ENCODE measurements at places on chromosomes 16 and 17.

GRCh38 chr16:4920826-4921225 lies 16.1 kb downstream of the PPL start:
- DNase-seq: no peak

- no peak for DNase-seq
Observed at GRCh38 chr17:39782481-39782880, 44.7 kb downstream of the GRB7 start.

- DNase-seq: no peak
Observed at GRCh38 chr17:17018612-17019429, 23.4 kb upstream of the MPRIP start.

DNA sequence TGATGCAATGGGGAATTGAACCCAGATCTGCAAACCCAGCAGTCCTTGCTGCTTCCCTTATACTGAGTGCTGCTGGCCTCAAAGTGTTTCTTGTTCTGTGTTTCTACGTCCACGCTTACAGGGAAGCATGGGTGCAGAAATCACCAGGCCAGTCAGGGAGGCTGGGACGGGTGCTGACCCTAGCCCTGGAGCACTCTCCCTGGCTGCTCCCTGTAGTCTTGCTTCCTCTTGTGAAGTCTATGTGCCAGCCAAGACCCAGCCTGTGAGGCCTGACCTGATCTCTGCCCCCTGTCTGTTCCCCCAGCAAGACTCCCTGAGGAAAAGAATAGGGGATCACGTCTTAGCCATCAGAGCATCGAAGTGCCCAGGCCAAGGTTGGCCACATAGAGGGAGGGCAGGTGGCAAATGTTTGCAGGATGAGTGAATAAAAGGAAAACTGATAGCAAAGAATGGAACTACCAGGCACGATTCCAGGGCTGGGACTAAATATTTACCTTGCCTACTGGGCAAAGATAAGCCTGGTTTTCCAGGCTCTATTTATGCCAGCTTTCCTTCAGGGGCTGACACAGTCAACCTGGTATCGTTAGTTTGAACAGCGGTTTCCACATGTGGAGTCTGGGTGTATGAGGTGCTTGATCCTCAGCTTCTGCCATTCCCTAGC lies 41.2 kb upstream of the RHOT1 start:
- DNase-seq: no peak

GRCh38 chr16:72938795-72939164 lies 109.1 kb downstream of the ZFHX3 start:
- DNase-seq: no peak

DNA sequence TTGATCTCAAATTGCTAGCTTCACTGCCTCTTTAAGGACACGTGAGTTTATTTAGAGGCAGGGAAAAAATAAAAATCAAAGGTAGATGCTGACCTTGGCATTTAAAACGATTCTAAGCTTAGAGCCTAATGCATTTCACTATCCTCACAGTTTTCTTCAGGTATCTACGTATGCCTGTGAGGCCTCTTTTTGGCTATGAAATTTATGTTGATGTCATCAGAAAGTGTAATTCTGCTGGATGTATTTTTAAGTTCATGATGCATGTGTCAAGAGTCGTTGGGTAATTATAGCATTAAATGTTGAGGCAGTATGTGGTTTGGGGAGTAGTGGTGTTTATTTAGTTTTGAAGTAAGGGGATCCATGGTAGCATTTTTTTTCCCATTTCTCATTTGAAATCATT lies 4.2 kb upstream of the KRTAP3-2 start:
- no peak for DNase-seq

GRCh38 chr16:11224096-11224893 lies 31.7 kb downstream of the SOCS1 start:
- DNase-seq: no peak

DNA sequence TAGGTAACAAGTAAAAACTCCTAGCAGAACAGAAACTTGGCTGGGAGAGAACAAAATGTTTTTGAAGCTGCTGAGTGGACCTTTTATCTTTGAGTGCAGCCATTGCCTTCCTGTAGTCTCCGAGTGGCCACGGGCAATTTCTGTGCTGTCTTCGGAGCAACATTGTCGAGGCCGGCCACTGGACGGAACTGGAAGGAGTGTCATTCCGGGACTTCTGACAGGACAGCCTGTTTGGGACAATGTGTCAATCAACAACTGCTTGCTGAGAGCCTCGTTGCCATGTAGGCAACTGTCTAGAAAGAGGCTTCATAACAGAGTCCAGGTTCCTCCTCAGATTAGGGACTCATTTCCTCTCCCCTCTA lies 96.2 kb upstream of the CDYL2 start:
- DNase-seq: no peak

DNA sequence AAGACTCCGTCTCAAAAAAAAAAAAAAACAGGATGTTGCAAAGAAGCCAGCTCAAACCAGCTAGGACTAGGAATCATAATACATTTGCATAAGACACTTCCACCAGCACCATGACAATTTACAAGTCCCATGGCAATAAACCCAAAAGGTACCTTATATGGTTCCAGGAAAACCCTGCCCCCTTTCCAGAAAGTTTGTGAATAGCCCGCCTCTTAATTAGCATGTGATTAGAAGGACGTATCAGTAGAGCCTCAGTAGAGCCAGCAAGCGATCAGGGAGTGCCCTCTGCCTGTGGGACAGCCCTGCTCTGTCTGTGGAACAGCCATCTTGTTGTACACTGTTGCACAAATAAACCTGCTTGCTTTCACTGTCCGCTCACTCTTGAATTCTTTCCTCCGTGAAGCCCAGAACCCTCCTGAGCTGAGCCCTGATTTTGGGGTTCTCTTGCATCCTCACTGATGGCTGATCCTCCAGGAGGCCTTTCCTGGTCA lies 14.0 kb downstream of the NUPR1 start:
- DNase-seq: no peak

- DNase-seq: no peak
Observed at GRCh38 chr16:87506423-87507350, 13.9 kb upstream of the ZCCHC14 start.

GRCh38 chr17:6073620-6074019 lies 3.4 kb downstream of the WSCD1 start:
- no peak for DNase-seq

- no peak for DNase-seq
Observed at GRCh38 chr17:57296231-57296630, 39.9 kb downstream of the MSI2 start.

- no peak for DNase-seq
Observed at GRCh38 chr16:77033516-77033915, 157.5 kb upstream of the MON1B start.
